NCI-H1048 (cell line): ENCODE measurements at places on chromosomes 1 and 21.

- no peak for DNase-seq
These were observed 6.2 kb upstream of the MMP23B start for GRCh38 chr1:1625824-1626206.

DNA sequence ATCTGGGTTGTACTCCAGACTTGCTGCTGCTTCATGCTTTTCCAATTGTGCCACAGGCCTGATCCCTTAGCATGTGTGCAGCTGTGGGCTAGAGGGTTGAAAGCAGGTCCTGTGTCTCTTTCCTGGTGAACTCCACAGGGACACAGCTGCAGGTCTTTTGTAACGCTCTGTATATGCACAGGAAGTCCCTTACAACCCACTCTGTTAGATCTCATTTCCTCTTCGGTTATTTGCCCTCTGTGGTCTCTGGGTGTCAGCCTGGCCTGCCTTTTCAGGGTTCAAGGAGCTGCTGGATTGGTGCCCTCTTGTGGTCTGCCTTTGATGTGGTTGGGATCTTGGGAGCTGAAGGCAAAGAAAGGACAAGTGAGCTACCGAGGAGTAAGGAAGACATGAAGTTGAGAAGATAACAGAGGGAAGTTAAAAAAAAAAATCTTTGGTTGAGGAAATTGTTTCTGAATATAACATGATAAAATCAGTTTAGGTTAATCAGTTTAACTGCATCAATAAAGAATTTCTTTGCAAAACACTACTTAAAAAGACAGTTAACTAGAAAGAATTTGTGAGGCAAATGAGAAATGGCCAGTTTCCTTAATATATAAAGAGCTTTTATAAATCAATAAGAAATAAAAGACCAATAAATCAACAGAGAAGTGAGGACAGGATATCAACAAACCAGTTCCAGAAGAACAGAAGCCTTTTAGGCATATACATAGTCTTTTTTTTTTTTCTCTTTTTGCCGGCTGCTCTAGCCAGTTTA is 44.1 kb downstream of the UCK2 start:
- DNase-seq, result no peak

GRCh38 chr1:29563571-29563970 is 327.2 kb downstream of the PTPRU start:
- DNase-seq, result no peak

DNA sequence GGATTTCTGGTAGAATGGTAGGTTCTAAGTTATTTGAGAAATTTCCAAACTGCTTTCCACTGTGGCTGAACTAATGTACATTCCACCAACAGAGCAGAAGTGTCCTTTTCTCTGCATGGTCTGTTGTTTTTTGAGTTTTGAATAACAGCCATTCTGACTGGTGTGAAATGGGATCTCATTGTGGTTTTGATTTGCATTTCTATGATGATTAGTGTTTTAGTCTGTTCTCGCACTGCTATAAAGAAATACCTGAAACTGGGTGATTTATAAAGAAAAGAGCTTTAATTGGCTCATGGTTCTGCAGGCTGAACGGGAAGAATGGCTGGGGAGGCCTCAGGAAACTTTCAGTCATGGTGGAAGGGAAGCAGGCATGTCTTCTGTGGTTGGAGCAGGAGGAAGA is 80.3 kb downstream of the SDCCAG8 start:
- DNase-seq, result no peak

GRCh38 chr1:164311377-164311776 is 247.6 kb upstream of the PBX1 start:
- no peak for DNase-seq

DNA sequence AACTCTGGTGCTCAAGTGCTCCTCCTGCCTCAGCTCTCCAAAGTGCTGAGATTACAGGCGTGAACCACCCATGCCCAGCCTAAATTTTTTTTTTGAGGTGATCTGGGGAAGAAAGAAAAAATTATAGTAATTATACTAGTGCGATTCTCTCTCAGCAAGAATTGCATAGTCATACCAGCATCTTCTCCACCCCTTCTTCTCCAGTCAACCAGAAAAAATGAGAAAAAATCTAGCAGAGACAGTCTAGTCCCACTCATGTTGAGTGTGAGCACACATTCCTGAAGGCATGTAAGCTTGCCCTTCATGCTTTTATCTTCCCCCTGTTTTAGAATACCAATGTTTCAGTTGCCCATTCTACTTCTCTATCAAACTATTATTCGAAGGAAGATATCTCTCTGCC is 207.6 kb downstream of the S1PR1 start:
- no peak for DNase-seq

GRCh38 chr1:167706931-167707877 is 14.6 kb upstream of the MPZL1 start:
- DNase-seq, result no peak

DNA sequence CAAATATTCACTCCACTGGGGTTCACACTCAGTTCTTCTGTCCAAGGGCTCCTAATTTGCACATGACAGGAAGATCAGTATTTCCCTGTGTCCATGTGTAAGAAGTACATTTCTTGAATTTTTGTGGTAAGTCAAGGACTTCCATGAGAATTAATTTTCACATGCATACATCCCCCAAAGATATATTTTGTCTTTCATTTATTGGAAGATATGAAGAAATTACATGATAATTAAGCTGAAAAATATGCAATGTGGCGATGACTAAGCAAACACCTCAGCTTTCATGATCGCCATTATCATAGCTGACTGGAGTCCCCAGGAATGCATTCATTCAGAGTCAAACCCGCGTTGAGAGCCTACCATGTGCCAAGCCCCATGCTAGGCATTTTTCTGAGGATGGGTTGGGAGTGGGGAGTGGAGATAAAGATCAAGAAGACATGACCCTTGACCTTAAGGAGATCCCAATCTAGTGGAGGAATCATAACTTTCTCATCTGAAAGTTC is 104.6 kb upstream of the F3 start:
- no peak for DNase-seq

DNA sequence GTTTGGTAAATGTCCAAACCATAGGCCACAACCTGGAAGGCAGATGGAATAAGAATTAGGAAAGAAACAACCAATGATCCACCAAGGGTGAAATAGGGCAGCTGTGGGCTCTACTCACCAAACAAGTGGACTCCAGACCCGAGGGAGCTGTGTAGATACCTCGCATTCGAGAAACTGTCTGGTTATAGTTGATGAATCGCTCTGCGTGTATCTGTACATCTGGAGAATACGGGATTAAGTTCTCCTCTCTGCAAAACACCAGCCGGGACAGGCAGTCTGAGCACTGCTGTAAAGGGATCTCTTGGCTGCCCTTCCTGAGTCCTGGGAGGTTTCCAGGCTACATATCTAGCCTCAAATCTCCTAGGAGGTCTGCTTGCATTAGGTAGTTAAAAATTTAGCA is 9.4 kb upstream of the UBR4 start:
- DNase-seq, result no peak

GRCh38 chr1:31637915-31638673 is 6.6 kb downstream of the PEF1 start:
- DNase-seq, result no peak

GRCh38 chr1:20732588-20733359 is at the start of gene SH2D5:
Gene SH2D5, minus strand, starts transcription at chr1:20732703. Its CDS starts 4,659 bp downstream, at chr1:20728044.
- DNase-seq, result peak; percentile 31

GRCh38 chr1:28950449-28950848 is 36.1 kb downstream of the EPB41 start:
- DNase-seq, result no peak

- no peak for DNase-seq
These were observed 1.0 kb upstream of the DIRAS3 start for GRCh38 chr1:68051475-68051874.

DNA sequence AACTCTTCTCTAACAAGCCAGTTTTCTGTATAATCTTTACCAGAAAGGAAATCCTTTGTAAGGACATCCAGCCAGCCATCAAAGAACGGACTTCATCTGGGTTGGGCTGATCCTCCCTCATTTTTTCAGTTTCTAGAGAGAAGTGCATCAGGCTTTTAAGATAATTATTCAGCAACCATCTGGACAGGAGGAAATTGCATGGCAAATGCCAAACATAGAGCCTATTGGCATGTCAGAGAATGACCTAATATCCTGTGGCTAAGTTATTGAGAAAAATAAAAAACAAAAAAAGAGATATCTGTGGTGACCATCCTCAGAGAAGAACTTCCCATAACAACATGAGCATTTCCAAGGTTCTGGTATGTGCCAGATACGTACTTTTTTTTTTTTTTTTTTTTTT is 74.9 kb upstream of the BEND5 start:
- DNase-seq, result no peak

- no peak for DNase-seq
These were observed 154.0 kb downstream of the TGFB2 start for GRCh38 chr1:218499011-218499691.

- no peak for DNase-seq
These were observed 17.5 kb downstream of the B3GALT5 start for GRCh38 chr21:39630191-39630591.

GRCh38 chr1:62093261-62093660 is 101.4 kb upstream of the L1TD1 start:
- no peak for DNase-seq

- DNase-seq, result no peak
These were observed 313.1 kb upstream of the TMPRSS15 start for GRCh38 chr21:18716578-18717138.

DNA sequence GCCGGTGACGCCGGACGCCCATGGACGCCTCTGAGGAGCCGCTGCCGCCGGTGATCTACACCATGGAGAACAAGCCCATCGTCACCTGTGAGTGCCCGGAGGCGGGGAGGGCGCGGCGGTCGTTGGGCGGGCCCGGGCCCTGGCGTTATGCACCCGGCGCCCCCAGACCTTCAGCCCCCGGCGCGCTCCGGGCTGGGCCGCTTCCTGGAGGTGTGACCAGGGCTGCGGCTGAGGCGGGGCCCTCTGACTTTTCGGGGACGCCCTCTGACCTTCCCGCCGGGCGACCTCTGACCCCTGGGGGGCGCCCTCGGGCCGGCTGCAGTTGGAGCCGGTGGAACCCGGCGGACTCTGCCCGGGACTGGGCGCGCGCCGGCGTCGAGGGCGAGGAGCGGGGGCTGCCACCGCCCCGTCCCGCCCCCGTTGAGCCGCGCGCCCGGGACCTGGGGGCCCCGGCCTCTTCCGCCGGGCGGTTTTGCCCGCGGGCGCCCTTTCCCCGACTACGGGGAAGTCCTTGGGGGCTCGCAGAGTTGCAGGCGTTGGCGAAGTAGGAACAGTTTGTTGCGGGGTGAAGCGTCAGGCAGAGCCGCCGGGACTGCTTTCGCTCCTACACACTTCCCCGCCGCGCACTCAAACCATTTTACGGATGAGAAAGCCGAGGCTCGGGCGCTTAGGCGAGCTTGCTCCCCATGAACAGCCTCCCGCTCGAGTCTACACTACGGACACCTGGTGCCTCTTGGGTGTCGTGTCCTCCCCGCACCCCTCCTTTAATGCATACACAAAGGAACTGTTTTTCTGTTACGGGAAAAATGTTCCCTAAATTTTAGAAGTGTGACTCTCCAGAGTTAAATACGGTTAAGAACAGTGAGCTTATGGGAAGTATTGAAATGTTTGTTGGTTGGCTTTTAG is 618 bp downstream of the TRAPPC10 start:
- no peak for DNase-seq

DNA sequence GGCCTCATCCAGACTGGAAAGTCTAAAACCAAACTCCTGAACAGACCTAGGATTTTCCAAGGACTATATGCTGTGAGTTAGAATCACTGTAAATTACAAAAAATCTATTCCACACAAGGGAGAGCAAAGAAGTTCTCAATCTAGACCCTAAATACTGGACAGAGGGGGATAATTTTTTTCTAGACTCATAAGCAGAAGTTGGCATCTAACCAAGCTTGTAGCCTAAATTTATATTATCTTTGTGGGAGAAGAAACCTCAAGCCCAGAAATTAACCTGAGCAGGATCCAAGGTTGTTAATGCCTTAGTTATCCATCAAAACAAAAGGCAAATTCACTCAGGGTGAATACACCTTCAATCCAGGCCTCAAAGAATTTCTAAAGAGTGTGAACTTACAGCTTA is 290.2 kb downstream of the SMYD3 start:
- no peak for DNase-seq

DNA sequence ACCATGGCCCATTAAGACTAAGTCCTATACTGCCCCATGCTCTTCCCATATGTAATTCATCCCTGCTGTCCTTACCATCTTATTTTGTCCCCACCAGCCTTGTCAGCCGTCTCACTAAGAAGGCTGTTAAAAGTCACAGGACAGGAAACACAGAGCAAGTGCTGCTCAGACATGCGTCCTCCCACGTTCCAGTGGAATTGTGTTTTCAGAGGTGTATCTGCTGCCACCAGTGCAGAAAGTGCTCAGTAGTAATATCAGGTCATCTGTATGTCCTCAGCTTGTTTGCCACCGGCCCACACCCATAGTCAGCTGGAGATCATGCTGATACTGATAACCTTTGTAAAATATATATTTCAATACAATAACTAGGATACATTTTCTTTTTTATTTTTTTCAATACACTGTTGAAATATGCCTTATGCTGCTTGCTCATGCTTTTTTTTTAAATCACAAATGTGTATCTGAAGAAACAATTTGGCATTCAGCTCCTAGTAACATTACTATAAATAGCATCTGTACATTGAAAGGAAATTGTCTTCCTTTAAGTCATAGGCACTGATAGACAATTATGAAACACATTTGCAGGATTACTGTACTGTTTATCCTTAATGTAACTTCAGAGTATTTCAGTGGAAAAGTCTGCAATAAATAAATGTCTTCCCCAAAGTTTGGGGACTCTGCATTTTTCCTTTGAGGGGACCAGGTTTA is 156.9 kb downstream of the EDEM3 start:
- DNase-seq, result no peak

- no peak for DNase-seq
These were observed 20.7 kb upstream of the LAX1 start for GRCh38 chr1:203744075-203744972.

- no peak for DNase-seq
These were observed 369.8 kb downstream of the NPHP4 start for GRCh38 chr1:5622412-5622811.

GRCh38 chr1:10637400-10637799 is 159.0 kb downstream of the CASZ1 start:
- no peak for DNase-seq

GRCh38 chr21:25501996-25502665 is 105.2 kb downstream of the MRPL39 start:
- no peak for DNase-seq

DNA sequence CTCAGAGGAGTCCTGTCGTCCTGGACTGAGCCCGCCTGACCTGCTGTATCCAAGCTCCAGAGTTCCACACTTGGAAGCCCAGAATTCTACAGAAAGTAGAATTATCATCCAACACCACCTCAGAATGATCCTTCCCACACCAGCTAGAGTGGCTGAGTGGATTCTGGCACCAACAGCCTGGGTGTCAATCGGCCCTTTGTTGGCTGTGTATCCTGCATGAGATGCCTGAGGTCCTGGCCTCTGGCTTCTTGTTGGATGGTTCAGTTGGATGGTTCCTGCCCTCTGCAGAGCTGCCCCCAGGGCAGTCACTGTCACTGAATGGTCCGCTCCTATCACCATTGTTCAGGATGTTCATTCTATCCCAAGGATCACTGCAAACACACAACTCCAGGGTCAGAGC is 49.8 kb downstream of the PGBD5 start:
- no peak for DNase-seq

GRCh38 chr1:19384113-19384512 is 72.0 kb downstream of the SLC66A1 start:
- no peak for DNase-seq

GRCh38 chr1:186541003-186541402 is 80.1 kb upstream of the PDC start:
- DNase-seq, result no peak

- no peak for DNase-seq
These were observed 11.2 kb downstream of the LRRC42 start for GRCh38 chr1:53957194-53957818.
